ENCODE measurements at places on chromosomes 7 and 10. TPM values are rescaled to one million over a fixed set of nuclear protein-coding genes. Genes with fewer than 3 reads are reported as not detected.

Gene ENTPD1
- 0.66 TPM for total RNA-seq

Gene RPP30
- 97.4 TPM for total RNA-seq

- no peak for DNase-seq
Measured at GRCh38 chr7:158094671-158095226, 492.9 kb downstream of the PTPRN2 start.

- no peak for DNase-seq
Measured at GRCh38 chr7:70590126-70590854, 541.7 kb upstream of the GALNT17 start.

DNA sequence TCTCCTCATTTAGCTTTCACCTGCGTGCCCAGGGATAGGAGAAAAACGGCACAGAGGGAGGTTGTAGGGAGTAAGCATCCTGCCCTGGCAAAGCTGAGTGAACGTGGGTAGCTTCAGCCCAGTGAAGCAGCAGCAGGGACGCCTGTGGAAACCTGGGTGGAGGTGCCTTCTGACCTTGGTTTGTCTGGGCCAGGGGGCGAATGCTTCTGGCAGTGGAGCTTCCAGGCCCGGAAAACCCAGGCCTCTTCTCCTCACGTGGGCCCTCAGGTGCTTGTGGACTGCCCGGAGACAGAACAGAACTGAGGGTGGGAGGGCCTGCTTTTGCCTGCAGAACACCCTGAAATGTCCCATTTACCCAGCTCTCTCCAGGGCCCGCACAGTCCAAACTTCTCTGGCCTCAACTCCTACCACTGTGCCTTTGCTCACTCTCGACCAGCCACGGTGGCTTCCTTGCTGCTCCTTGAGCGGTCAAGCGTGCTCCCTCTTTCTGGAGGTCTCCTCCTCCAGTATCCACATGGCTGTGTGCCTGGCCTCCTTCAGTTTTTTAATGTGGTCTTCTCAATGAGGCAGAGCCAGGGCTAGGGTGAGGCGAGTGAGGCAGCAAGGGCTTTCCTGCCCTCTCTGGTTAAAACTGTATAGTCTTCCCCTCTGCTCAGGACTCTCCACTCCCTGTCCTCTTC is 62.4 kb downstream of the TMEM209 start:
- no peak for DNase-seq

Gene PLEKHS1
- total RNA-seq, result not detected

DNA sequence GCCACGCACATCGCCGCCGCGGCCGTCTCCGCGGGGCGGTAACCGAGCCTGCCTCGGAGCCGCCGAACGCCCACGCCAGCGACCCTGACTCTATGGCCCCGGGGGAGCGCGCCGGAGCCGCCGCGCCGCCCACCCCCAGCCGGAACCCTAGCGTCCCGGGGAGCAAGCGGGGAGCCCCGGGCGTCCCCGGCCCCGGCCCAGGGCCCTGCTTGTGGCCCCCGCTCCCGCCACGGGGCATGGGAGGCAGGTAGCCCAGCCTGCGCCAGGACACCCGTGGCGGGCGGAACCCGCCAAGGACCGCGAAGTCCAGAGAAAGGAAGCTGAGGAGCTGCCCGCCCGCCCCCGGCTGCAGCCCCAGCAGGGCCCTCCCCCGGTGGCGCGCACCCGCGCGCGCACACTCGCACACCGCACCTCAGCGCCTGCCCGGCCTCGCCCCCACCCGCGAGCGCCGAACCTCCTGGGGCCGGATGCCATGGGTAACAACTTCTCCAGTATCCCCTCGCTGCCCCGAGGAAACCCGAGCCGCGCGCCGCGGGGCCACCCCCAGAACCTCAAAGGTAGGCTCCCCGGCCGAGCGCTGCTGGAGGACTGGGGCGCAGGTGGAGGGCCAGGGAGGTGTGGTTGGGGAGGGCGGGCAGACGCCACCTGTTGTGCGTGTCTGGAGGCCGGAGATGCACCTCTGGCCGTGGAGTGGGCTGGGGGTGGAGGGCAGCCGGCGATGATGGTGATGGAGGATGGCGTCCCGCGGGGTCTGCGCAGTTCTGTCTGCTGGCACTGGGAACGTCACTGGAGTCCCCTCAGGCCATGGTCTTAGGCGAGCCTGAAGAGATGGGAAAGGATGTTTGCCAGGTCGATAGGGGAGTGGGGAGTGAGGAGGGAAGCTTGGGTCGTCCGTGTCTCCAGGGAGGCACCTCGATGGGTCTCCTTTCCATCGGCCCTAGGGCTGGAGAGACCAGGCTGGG is 692 bp downstream of the NEURL1 start:
- no peak for DNase-seq

Gene REEP3
- 20.8 TPM for total RNA-seq

Gene ZNF804B
- not detected for total RNA-seq

- DNase-seq, result no peak
Measured at GRCh38 chr7:151663382-151664100, 143.8 kb upstream of the RHEB start.

- DNase-seq, result no peak
Measured at GRCh38 chr7:66928388-66928787, 7.4 kb downstream of the TMEM248 start.

DNA sequence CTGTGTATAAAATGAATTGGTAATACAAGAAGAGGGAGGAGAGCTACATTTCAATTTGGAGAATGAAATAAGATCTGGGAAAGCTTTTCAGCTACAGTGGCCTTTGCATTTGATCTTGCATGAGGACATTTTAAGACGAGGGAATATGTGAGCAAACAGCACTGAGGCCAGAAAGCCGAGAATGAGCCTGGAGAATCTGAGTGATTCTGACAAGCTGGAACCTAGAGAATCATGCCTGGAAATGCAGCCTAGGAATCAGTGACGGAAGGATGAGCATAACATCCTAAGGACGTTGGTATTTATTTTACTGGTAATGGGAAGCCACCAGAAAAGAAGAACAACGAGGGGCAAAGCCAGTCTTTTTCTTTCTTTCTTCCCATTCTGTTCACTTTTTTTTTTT is 44.3 kb downstream of the ARL5B start:
- no peak for DNase-seq

- DNase-seq, result no peak
Measured at GRCh38 chr10:30169342-30169741, 110.0 kb upstream of the JCAD start.

Gene NUPR2
- not detected for total RNA-seq

Gene NPTX2
- 0.29 TPM for total RNA-seq

- no peak for DNase-seq
Measured at GRCh38 chr7:151342102-151342646, 562 bp downstream of the NUB1 start.

DNA sequence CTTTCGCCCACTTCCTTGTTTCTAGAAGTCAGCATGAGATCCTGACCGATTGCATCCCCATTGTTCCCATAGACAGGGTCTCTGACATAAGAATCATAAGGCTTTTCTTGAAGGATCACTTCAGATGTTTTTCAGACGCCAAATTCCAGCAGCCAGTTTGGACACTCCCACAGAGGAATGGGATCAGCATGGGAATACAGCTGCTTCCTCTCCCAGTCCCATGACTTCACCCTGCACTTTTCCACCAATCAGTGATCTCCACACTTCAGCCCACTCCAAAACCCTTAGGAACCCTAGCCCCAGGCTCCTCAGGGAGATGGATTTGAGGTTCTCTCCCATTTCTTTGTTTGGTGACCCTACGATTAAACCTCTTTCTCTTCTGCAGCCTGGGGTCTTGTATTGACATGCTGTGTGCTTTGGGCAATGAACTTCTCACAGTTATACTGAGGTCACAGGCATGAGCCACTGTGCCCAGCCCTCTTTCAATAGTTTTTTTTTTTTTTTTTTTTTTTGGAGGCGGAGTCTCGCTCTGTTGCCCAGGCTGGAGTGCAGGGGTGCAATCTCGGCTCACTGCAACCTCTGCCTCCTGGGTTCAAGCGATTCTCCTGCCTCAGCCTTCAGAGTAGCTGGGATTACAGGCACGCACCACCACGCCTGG is 52.8 kb upstream of the CHST3 start:
- DNase-seq, result no peak

DNA sequence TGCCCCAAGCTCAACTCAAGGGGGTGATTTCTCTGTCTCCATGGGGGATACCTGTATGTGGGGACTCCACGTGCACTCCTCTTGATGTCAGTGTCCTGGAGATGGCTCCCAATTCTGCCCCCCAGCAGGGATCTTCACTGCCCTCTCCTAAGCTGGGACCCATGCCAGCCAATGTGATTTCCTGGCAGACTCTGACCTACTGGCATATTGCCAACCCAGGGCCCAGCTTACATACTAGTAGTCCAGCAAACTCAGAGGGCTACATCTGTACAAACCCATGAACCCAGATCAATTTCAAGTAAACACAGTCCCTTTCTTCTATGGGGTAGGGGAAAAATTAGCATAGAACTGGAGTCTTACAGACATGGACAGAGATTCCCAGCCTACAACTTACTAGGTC is 26.2 kb upstream of the BMPR1A start:
- no peak for DNase-seq

GRCh38 chr7:11843113-11843765 is 11.2 kb upstream of the THSD7A start:
- no peak for DNase-seq

Gene BICC1
- total RNA-seq, result not detected

- no peak for DNase-seq
Measured at GRCh38 chr10:120039046-120039445, 146.5 kb downstream of the SEC23IP start.

DNA sequence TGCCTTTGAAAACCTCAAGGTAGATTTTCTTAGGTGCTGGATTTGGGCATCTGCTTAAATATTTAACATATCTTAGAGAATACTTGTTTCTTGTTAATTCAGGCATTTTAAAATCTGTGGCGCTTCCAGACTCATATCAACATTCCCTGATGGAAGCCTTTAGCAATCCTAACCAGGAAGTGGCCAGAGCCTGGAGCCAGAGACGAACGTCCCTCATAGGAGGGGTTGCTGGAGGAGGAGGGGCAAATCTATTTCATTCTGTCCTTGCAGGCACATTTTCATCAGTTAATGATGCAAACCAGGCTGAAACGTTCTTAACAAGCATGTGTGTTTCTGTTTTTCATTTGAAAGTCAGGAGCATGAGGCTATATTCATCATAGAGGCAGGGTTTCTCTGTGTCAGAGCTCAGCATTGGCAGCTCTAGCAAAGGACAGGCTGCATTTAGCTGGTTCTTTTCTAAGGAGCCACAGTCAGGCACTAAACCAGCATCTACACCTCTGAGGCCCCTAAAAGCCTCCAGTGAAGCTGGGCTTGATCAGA is 17.8 kb upstream of the IFIT2 start:
- DNase-seq, result no peak

Gene LRRN3
- 39.2 TPM for total RNA-seq

DNA sequence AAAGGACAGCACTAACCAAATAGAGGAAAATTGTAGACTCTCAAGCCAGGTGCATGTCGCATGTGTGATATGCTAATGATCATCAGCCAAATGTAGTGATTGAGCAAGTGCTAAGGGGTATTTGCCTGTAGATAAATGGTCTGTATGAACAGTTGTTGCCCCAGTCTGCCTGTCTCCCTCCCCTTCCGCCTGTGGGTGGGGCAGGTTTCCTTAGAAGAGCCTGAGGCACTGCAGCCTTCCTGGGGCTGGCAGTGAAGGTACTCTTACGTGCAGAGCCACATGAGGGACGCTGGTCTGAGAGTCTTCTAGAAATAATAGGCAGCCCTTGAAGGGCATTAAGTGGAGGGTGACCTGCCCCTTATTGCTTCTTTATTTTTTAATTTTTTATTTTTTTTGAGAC is 152.1 kb downstream of the SNX10 start:
- no peak for DNase-seq

- DNase-seq, result peak; percentile 83
Measured at GRCh38 chr10:96832721-96833219, 672 bp downstream of the LCOR start.

Gene SLC26A5
- not detected for total RNA-seq

Gene NAMPT
- total RNA-seq, result 1,121 TPM

- no peak for DNase-seq
Measured at GRCh38 chr10:71989661-71990454, 25.7 kb downstream of the CHST3 start.

Gene TAS2R3
- total RNA-seq, result 0.29 TPM

DNA sequence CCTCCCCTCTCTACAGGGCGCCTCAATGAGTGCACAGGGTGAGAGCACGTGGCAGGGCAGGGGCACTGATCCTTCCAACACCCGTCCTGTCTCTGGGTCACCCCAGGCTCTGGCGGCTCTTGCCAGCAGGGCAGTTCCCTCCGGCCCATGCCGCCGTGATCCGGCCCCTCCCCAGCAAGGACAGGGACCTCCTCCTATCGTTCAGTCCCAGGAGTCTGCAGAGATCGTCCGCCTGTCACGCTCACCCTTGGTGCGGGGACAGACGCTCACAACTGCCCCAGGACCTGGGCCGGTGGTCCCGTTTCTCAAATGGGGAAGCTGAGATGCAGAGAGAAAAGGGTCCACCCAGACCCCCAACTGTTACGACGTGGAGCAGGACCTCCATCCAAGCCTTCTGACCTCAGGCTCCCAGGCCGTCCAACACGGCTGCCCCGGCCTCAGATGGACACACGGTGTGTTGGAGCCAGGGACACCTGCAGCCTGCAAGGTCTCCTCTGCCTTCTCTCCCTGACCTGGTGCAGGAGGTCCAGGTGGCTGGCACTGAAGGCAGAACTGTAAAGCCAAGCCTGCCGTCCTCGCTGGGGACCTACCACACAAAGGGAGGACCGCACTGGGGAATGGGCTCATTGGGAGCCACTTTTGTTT is 248.9 kb downstream of the ELFN1 start:
- DNase-seq, result no peak

DNA sequence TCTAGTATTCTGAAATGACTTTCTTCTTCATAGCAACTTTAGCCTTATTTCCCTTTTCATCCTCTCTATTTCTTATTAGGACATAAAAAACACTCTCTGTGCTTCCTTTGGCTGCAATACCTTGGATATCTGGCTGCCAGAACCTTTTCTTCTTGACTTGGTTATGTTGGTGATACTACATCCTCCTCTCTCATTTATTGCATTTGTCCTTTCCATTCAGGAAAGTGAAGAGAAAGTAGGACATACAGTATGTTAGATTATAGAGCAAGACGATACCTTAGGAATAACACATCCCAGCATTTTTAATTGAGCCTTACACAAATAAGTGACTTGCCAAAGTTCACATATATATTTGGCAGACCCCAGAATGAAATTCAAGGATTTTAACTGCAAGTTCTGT is 210.1 kb upstream of the PPP1R3A start:
- DNase-seq, result no peak

Gene GIMAP6
- 14.8 TPM for total RNA-seq

- no peak for DNase-seq
Measured at GRCh38 chr7:2131341-2131740, 101.4 kb downstream of the MAD1L1 start.

DNA sequence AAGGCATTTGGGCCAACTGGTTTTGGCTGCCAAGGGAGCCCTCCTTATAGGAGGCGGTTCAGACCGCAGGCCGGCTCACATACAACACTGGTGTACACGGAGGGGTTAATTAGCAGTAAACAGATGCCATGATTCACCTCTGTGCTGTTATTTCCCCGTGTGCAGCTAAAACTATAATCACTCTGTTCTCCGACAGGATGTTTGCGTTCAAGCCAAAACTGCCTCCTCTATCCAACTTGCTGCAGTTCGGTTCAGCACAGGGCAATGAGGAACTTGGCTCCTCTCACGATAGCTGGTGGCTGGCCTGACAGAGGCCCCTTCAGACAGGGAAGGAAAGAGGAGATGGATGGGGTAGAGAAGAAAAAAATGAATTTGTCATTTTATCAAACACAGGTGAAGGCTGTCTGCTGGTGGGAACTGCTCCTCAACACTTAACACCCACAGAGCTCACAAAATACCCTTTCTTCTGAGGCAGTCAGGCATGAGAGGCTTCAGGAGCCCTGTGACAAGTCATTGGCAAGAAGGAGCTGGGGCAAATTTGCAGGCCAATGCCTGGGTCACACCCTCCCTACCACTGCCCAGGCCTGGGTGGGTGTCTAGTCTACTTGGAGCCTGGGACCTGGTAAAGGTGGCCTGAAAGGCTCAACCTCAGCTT is 24.0 kb downstream of the KCNMA1 start:
- no peak for DNase-seq

GRCh38 chr10:20033476-20033875 is 217.2 kb downstream of the PLXDC2 start:
- DNase-seq, result no peak
